ENCODE measurements at places on chromosomes 1 and 21. TPM values are rescaled to one million over a fixed set of nuclear protein-coding genes. Genes with fewer than 3 reads are reported as not detected.

The ADGRB2 gene
- total RNA-seq, result 32.9 TPM

The KRTAP19-1 gene
- not detected for total RNA-seq

The SLAMF9 gene
- total RNA-seq, result not detected

The HES2 gene
- total RNA-seq, result 1.2 TPM

The GABPB2 gene
- 25.1 TPM for total RNA-seq

The FAM151A gene
- not detected for total RNA-seq

The GJB5 gene
- 1.0 TPM for total RNA-seq

The LINGO4 gene
- not detected for total RNA-seq

The TSEN15 gene
- total RNA-seq, result 46.1 TPM

The TADA1 gene
- 32.9 TPM for total RNA-seq

The COL24A1 gene
- 6.9 TPM for total RNA-seq

The RFX5 gene
- 34.7 TPM for total RNA-seq

The FBLIM1 gene
- 46.5 TPM for total RNA-seq

The LCE1B gene
- total RNA-seq, result not detected

All from camera-type eye (tissue), 1 donor.